Stimulated activated CD4-positive, alpha-beta T cell treated with anti-CD3 and anti-CD28 coated beads, Interleukin-4, amount 100 ng/mL, for 24 hours (primary cell): ENCODE measurements at places on chromosomes 3 and 15.

DNA sequence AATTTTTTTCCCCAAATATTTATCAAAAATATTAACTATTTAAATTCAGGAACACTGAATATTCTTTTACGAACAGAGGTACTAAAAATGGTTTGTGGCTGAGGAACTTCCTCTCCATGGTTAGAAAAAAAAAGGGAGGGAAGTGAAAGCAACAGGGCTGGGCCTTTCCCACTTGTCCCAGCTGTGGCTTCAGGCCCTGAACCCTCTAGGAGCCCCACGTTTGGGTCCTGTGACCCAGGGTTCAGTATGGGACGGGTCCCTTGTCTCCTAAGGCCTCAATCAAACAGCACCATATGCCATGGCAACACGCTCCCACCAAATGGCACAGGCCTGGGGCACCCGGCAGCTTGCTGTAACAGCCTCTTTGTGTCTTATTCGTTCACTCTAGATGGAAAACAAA lies 32.4 kb downstream of the POC1A start:
- no peak for DNase-seq

GRCh38 chr3:187227658-187228258 lies 30.5 kb downstream of the RTP1 start:
- DNase-seq: no peak

DNA sequence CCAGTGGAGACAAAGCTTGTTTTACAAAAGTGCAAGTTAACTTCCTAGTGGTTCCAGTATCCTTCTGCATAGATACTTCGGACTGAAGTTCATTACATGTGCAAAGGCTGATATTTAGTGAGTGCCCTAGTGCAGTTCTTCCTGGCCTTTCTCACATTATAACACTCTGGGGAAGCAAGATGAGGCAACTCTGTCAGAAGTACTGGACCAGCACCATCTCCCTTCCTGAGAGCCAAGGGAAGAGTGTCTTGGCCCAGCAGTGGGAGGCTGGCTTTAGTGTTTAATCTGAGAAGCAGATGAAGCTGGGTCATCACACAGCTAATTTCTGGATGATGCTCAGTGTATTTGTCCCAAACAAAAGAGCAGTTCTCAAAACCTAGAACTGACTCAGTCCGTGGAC lies 397.7 kb downstream of the CACNA2D3 start:
- DNase-seq: no peak

DNA sequence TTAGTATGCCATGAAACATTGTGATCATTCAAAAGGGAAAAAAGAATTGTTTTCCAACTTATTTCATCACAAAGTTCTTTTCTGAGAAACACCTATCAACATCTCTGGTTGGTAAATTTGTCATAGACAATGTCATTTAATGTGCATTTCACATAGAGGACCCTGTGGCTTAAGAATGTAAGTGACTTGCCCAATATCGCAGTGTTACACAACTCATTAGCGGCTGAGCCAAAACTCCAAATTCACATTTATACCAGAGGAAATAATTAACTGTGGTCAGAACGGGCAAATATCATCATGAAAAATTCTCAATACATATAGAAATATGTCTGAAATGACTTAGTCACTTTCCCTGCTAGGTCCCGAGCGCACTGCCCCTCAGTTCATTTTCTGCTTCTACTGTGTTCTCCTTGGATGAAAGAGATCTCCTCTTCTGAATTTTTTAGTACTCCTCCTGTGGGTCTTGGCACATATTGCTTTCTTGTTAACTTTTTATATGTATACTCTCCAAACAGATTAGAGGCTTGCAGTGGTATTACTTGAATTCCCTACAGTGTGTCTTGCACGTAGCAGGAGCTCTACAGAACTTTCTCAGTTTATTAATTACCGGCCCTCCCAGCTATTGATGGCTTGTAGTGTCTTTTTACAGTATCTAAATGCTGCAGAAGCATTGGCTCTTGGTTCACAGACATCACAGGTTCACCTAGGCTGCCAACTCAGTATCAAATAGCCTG lies 33.1 kb downstream of the PTX3 start:
- no peak for DNase-seq
